ENCODE measurements at places on chromosomes 16 and 17.

GRCh38 chr16:75288596-75289120, 37.2 kb upstream of the BCAR1 start:
- peak; percentile 69 for DNase-seq

- DNase-seq: no peak
Measured at GRCh38 chr17:43584666-43585102, 38.5 kb upstream of the ETV4 start.

DNA sequence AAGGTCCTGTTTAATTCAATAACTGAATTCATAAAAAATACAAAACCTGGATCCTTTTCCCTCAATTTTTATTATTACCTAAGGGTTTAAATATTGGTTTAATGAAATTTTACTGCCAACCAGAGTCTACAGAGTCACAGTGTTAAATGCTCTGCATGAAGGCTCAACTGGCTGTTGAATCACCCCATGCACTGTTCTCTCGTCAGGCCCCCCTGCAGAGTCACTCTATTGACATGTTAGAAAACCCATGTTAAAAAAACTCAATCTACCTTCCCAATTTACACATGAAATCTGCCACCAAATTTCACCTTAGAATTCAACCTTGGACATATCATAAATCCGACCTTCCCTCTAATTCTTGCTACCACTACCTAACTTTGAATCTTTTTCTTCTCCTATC, 43.3 kb upstream of the ULK2 start:
- no peak for DNase-seq

DNA sequence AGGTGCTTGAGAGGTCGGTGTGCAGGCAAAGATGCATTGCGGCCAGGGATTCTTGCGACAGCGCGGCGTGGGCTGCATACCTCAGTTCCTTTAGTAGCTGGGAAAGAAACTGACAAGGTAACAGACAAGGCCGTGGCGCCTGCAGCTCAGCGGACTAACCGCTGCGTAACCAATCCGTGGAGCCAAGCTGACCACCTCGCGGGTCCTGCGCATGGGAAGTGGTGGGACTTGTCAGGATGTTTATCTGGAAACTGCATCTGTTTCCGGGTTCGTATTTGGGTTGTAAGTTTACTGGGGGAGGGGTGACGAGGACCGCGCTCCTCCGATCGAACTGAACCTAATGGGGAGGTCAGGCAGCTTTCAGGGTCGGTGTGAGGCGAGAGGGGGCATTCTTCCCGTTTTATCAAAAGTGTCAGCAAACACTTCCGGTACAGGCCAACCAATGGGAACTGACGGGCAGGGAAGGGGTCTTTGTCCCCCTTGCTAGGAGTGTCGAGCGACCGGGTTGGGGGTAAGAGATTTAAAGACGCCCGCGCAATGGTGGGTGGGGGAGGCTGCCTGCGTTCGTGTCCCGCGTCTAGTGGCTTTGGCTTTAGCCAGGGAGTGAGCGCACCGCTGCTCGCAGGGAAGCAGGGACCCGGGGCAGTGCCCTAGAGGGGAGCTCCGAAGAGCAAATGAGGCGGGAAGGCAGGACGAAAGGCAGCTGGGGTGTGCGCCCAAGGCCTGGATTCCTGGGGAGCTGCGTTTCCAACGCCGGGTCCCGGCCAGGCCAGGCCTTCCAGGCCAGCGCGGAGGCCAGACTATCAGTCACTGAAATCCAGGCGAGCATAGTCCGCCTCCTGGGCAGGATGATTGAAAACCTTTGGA, 7.0 kb downstream of the IRX6 start:
- no peak for DNase-seq

DNA sequence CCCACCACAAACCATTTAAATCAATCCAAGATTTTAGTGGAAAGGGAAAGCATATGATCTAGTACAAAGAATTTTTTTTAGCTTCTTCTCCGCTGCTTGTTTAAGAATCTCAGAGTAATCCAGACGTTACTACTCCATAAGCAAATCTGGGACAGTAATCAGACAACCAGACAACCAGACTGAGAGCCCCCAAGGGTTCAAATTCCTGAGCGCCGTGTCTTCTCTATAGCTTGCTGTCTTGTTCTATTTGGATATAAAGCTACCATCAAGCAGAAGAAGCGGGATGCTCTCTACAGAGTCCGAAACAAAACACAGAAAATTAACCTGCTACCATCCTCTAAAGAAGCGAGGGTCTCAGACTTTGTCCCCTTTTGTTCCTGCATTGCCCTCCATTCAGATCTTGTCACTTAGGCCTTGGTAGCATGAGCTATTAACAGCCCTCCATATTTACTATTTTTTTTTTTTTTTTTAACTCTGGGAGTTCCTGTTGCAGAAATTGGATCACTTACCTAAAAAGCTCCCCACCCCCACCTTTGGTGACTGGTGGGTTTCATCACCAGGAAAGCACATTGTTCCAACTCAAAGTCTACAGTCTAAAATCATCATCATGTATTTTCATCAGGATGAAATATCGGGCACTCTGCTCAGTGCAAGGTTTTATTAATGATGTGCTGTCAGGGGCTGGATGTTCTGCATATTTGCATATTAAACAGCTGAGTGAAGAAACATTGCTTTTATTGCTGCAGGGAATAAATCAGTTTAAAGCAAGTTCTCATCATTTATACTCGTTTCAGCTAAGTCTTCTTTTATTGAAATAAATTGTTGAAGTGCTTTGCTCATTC, 576.7 kb downstream of the WWOX start:
- no peak for DNase-seq

Data from CD4-positive, alpha-beta T cell treated with Interleukin-4 for 1 hour (primary cell).